Bronchial epithelial cell (primary cell): ENCODE measurements at places on chromosomes 2 and 18.
A peak's percentile ranks its signal among the peaks of the same experiment; 100 is the strongest.

- DNase-seq, result no peak
These were observed 53.2 kb downstream of the SFXN5 start for GRCh38 chr2:73018188-73018825.

DNA sequence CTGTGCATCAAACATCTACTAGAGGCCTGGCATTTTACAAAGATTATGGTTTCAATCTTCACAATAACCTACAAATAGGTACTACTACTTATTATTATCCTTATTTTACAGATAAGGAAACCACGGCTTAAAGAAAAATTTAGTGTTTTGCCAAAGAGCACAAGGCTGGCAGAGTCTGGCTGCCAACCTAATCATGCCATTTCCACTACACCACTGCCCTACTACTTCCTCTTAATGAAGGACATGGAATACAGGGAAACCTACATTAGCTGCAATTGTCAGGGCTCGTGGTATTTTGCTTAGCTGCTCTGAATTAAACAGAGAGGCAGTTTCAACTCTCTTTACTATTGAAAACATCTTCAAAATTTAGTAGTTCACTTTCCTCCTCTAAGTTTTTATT lies 5.9 kb downstream of the MBOAT2 start:
- no peak for DNase-seq

DNA sequence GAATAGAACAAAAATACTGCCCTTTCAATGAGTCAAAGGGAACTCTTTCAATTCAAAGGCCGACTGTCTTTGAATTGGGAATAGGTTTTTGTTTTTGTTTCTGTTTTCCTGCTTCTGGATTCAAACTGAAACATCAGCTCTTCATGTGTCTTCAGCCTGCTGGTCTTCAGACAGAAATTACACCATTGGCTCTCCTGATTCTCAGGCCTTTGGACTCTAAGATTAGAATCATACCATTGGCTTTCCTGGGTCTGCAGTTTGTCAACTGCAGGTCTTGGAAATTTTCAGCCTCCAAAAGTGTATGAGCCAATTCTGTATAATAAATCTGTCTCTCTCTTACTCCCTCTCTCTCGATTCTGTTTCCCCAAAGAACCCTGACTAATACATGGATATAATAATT lies 31.1 kb downstream of the CTLA4 start:
- no peak for DNase-seq

DNA sequence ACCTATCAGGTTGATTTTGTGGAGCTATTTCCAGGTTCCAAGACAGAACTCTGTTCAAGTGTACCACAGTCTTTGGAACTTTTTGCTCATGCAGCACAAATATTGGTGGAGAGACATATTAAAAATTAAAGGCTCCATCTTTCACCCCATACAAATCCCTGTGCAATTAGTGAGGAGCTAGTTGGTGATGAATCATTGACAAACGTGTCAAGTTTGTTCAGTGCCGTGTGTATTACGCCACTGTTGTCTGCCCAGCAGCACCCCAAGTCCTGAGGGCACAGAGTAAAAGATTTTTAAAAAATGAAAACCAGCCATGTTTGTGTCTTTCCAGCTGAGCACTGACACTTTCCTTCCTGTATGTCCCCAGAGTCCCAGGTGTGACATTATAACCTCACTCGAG lies 9.3 kb downstream of the ATOH8 start:
- peak; percentile 63 for DNase-seq

- no peak for DNase-seq
These were observed 30.5 kb downstream of the NTSR2 start for GRCh38 chr2:11639503-11639902.

GRCh38 chr2:230042195-230042594 lies 26.5 kb downstream of the SLC16A14 start:
- peak; percentile 26 for DNase-seq

- DNase-seq, result no peak
These were observed 15.5 kb downstream of the WDFY1 start for GRCh38 chr2:223929571-223930102.

DNA sequence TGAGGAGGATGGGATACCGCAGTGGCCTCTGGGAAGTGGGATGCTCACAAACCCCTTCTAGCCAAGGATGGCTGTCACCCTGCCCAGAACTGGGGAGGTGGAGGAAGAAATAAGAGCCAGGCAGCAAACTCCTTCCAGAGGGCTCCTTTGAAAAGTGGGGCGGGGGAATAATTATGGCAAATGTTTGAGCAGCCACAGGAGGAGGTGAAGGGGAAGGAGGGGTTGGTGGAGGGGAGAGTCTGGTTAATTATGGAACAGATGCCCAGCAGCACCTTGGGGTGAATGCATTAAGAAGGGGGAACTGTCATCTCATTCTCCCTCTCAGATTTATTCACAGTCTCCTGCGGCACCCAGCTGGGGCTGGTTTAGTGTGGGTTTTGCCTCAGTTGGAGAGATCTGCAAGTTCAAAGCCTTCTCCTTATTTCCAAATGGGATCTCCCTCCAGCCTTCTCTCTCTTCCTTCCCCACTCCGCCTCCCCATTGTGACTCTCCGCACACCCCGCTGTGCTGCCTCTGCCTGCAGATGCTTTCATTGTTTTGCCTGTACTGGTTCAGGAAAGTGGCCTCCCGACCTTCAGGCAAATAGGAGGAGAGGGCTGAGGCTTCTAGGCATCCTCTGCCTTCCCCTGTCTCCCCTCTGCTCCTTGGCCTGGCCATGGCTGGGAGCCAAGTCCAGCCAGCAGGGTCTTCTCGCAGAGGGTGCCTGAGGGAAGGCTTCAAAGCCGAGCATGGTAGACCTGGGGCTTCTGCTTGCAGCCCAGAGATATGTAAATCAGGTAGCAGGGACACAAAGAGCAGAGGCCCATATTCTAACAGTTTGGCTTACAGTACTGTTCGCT lies 457.2 kb upstream of the MEX3C start:
- DNase-seq, result no peak
